ENCODE measurements at places on chromosomes 13 and 19.

DNA sequence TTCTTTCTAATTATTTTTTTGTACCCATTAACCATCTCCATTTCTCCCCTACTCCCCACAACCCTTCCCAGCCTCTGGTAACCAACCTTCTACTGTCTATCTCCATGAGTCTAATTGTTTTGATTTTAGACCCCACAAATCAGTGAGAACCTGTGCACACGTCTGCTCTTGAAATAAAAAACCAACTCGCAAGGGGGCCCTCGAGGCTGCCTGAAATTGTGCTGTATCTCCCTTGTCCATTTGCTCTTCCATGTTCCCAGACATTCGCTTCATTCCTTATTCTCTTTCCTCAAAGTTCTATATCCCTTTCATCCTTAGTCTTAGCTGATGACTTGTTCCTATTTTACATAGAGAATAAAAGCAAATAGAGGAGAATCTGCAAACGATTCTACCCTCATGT is 95.0 kb downstream of the GPC5 start:
- DNase-seq, result no peak

- no peak for DNase-seq
Measured at GRCh38 chr13:25225970-25226369, 53.9 kb upstream of the AMER2 start.

GRCh38 chr19:6042776-6043726 is 65.1 kb upstream of the RANBP3 start:
- peak; percentile 18 for DNase-seq

DNA sequence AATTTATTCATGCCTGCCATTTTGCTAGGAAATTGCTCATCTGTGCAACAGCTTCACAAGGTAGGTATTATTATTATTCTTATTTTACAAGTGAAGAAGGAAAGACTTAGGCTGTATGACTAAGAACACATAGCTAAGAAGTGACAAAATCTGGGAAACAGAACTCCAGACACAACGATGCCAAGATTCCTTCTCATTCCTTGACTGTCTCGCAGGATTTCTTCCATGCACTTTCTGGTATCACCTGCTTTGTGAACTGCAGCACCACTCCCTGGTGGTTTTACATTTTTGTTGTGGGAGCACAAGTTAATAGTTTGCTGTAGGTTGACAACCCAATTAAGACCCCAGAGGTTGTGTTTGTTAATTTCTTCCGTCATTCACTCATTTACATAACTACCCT is 188.5 kb downstream of the LACC1 start:
- no peak for DNase-seq

- no peak for DNase-seq
Measured at GRCh38 chr13:77696006-77696878, 1.2 kb upstream of the SLAIN1 start.

DNA sequence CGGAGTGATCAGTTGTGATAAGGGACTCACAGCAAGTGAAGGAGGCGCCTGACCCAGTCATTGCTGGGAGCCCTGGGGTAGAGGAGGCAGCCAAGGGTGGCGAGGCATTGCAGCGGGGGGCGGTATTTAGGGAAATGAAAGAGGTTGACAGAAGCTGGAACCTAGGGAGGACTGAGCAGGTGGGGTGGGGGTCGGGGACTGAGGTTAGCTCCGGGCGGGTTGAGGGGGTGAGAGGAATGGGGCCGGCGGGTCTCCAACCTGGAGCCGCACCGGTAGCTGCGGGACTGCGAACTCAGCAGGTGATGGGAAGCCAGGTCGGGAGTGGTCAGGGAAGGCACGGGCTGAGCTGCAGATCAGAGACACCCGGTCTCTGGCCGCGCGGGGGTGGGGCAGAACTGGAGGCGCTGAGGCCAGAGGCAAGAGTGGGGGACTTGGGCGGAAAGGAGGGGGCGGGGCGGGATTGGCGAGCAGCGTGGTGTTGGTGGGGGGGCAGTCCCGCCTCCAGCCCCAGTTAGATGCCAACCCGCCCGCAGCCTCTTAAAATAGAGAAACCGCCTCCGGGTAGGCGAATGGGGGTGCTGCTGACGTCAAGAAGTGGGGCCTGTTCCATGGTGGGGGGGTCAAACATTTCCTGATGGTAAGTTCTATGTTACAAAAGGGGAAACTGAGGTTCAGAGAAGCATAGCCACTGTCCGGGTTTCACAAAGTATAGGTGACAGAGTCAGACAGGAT is 1.5 kb downstream of the MAST3 start:
- DNase-seq, result no peak

- DNase-seq, result no peak
Measured at GRCh38 chr19:56377105-56377924, 16.0 kb downstream of the ZNF582 start.

DNA sequence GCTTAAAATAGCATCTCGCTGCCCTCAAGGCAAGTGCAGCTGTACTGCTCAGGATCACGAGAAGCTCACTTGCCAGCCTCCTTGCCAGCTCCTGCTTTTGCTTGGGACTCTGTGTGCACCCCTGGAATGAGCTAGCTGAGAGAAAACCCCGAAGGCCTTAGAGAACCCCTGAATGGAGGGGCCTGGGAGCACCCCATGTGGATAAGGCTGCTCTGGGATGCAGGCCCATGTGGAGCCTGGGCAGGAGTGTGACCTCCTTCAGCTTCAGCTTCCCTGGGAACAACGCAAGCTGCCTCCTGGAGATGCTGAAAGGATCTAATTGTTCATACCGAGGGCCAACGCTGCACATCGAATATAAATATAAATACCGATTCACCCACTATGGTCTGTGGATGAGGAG is 109.2 kb downstream of the HSPH1 start:
- DNase-seq, result no peak

DNA sequence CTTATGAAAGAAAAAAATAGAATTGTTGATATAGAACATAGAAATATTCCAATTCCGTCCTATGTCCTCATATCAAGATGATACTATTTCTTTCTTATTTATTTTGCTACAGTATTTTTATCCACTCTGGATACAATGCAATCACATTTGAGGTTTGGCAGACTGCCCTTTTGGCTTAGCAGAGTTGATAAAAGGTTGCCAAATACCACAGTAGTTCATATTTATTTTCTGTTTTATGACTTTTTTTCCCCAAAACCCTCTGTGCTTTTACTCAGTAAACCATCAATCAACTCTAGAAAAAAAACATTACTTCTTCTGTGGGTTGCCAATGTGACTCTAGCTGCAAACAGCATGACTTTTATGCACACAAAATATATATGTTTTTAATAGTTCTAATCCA is 424.5 kb downstream of the PCDH9 start:
- DNase-seq, result no peak

DNA sequence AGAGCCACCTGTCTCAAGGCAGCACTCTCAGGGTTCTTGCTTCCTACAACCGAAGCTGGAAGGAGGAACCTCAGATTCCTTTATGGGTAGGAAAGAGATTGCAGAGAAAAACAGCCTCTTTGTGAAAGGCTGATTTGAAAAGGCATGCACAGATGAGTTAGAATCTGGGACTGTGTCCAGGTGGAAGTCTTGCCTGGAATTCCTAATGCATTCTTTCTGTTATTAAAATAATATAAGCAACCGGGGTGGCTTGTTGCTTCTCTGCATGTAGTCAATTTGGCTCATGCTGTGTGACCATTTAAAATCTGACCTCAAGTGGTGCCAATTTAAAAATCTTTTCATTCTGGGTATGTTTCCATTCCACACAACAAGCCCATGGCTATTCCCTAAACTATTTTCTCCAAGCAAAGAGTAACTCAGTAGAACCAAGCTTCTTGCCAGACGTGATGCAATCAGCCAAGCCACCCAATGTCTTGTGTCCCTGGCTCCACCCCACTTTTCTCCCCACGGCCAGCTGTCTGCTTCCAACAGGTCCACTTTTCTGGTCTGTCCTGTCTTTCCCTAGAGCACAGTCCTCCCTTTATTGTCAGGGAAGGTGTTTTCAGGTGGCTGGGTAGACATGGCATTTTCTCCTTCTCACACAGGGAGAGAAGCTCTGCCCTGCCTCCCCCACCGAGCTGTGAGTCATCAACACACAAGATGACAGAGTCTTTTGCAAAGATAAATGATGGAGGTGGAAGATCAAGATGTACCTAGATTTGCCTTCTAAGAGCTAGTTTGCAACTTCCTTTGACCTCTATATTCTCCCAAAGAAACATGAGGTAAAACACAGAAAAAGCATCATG is 394.3 kb downstream of the FOXO1 start:
- peak; percentile 80 for DNase-seq
